Endothelial cell (in vitro differentiated cells): ENCODE measurements at places on chromosomes 5 and 9.

DNA sequence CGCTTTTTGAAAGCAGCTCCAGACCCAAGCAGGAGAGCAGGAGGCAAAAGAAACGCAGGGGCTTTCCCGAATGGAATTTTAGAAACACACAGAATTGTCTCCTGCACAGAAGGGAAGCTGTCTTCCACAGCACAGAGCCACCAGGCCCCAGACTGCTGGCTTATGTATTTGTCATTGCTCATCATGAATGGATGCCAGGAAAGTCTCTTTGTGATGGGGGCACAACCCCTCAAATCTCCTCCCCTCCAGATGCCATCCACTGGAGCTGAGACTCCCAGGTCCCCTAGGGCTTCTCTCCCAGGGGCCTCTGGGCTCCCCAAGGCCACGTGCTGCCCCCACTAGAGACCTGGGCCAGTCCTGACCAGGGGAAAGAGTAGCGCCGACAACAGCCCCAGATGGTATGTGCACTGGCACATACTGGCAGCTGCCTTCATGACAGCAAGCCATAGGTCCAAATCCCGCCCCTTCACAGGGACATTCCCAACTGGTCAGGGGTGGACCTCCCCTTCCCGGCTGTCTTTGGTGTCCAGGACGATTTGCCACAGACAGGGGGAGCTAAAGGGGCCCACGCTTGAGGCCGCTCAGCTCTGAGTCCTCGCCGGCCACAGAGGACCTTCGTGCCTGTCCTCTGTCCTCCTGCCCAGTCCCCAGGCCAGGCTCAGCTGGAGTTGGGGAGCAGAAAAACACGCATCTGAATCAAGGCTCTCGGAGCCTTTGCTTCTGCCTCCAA is 127.8 kb downstream of the KCNIP1 start:
- DNase-seq: peak; percentile 68

GRCh38 chr9:8332331-8332650 is 532.7 kb upstream of the DMAC1 start:
- DNase-seq: no peak

DNA sequence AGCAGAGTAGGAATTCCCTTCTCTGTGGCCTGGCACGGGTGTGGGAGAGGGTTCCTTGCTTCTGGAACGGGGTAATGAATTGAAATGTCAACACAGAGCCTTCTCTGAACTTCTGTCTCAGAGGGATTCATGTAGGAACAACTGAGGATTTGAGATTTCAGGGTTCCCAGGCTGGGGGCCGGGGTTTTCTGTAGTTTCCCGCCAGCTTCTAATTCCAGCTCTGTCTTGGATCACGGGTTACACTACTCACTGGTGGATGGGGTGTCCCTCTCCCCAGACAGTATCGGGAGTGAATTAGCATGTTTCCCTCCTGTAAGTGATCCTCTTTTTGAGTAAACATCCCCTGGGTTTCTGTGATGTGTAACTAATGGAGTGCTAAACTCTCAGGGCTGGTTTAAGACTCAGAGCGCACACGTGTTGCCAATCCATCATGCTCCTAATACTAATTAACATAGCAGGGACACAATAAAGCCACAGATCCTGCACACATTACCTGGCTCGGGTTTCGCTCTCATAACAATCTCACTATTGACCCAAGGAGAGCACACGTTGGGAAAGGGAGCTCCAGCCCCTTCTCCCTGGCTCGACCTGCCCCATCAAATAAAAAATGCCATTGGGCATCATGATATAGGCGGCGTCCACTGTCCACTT is 18.1 kb upstream of the DMRT2 start:
- DNase-seq: no peak

DNA sequence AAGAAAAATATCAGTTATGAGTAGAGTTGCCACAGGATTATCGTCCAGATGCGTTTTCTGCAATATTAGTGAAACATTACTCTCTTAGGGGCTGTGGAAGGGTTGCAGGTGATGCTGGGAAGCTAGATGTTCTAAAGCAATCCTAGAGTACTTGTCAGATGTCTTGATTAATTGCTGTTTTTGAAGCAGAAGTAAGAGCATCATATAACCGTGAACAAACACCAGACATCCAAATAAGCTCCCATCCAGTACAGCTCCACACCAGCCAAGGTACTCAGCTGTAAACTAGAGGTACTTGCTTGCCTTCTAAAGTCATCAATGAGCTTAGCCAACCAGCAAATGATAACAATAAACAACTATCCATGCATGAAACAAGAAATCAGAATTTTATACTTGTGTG is 131.1 kb downstream of the ST8SIA4 start:
- DNase-seq: no peak

- no peak for DNase-seq
Measured at GRCh38 chr5:51172903-51173626, 210.2 kb upstream of the ISL1 start.

- DNase-seq: no peak
Measured at GRCh38 chr9:99820685-99821395, 845 bp upstream of the NR4A3 start.

DNA sequence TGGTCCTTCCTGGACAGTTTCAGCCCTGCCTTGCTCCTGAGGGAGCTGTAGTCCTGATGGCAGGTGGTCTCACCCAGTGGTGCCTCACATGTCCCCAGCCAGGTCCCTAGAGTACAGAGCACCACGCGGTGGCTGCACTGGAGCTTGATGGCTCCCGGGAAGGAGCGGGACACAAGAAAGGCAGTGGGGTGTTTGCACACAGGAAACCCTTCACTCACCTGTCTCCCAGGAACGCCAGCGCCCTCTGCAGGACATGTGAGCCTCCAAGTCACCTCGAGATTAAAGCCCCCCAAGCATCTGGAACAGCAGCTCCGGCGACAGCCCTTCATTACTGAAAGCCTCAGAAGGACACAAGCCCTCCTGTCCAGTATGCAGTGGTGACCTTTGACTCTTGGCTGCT is 19.9 kb upstream of the TMEM250 start:
- DNase-seq: peak; percentile 54

DNA sequence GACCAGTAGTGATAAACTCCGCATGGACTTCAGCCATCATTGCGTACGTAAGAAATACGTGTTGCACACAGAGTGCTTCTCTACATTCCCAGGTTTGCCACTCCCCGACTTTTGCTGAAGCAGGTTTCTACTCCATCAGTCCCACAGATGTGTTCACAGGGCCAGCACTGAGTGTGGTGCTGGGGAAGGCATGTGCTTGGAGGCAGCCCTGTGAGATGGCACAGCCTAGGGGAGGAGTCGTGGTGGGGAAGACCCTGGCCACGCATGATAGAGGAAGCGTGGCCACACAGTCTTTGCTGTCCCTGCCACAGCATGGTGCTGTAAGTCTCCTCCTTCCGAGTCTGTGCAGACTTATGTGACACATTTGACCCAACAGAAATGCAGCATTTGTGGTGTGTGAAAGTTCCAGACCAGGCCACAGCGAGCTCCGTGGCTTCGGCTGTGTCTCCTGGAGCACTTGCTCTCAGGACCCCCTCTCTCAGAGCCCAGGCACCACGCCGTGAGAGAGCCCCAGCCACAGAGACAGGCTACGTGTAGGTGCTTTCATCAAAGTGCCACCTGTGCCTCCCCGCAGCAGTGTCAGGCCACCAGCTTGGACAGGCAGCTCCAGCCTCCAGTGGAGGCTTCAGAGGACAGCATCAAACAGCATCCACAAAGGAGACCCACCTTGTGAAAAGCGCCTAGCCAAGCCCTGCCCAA is 197.8 kb downstream of the AUH start:
- no peak for DNase-seq

- DNase-seq: no peak
Measured at GRCh38 chr5:127006744-127007143, 23.6 kb downstream of the MARCHF3 start.

DNA sequence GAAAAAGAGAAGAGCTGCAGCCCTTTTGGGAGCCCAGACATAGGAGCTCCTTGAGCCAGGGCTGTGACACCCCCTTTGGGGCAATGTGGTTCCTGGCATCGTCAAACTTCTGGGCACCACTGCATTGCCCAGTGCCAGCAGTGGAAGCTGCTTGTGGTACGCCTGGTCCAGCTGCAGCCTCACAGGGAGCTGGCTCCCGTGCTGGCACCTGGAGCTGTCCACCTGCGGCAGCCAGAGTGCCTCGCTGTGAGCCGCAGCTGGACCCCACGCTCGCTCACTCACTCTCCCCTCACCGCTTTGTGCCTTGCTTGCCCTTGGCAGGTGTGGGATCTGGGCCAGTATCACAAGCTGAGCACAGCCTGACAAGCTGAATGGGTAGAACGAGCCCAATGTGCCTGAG is 1150.8 kb upstream of the CDH6 start:
- DNase-seq: no peak

GRCh38 chr9:93864840-93865239 is 90.3 kb downstream of the BARX1 start:
- DNase-seq: no peak

DNA sequence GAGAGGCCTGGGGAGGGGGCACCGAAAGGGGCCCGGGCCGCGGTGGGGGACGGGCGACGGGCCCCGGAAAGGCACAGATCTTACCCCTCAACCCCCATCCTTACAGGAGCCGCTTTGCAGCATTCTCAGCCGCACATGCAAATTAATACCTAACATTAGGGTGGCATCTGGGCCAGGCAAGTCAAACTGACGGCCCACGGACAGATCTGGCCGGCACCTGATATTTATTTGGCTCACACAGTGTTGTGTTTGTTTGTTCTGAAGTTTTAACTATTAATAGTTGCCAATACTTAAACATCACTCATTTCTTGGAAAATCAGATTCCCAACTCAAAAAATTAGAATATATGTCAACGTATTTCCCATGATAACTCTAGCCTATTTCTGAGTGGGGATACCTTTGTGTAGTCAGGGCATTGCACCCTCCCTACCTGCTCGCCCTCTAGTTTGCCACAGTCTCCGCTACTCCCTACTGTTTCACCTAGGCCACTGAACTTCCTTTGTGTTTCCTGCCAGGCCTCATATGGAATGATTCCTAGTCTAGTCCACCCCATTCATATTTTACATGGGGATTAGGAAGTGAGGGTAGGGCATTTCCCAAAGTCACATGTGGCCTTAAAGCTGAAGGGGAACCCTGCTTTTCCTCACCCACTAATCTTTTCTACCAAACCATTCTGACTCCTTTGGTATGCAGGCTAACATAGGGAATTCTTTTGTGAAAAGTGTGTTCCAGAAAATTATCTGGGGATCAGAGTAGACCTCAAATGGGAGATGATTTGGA is 71.9 kb upstream of the LARP1 start:
- no peak for DNase-seq

DNA sequence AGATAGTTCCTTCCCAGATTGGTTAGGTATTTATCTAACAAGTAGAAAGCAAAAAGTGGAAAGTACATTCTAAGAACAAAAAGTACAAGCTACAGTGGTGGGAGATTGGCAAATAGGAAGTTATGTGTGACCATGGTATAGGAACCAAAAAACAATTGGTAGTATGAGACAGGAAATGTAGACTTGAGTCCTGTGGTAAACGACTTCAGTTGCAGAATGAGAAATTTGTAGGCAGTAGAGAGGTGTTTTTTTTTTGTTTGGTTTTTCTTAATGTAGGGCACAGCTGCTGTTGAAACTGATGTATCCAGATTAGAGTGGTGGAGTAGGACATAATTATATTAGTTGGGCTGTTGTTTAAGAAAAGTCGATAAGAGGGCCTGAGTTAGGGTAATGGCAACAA is 72.0 kb downstream of the CCNH start:
- DNase-seq: no peak

DNA sequence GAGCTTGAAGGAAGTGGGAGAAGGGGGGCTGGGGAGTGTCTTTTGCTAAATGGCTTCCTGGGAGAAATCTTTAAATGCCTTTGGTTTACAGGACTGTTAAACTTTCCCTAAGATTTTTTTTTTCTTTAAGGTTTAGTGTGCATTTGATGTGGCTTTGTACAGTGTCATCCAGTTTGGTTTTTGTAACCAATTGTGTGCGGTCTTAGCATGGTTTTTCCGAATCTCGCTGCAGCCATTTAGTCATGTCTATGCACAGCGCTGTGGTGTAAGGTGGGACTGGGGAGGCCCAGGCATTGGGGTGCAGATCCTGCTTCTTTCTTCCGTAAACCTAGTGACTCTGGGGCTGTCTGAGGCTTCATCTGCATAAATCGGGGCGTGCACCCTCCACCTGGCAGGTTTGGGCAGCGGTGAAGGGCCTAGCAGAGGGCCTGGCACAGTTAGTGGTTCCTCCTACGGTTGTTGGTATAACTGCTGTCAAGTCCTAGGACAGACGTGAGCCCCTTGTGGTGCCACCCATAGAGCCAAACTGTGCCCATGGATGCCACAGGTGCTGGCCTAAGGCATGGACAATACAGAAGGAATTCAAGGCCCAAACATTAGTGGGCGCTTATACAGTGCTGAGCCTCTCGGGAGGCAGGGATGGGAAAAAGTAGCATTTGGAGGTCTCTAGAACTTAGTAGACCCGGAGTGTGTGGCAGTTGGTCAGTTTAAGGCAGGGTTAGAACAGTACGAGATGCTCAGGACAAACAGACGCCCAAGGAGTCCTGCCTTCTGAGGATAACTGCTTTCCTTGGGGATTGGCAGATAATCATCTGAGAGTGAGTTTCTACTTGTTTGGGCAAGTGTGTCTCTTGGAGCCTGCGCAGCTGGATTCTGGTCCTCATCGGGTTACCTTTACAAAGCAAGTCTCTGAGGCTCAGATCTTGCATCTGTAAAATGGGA is 1.5 kb downstream of the PRRC2B start:
- DNase-seq: no peak

DNA sequence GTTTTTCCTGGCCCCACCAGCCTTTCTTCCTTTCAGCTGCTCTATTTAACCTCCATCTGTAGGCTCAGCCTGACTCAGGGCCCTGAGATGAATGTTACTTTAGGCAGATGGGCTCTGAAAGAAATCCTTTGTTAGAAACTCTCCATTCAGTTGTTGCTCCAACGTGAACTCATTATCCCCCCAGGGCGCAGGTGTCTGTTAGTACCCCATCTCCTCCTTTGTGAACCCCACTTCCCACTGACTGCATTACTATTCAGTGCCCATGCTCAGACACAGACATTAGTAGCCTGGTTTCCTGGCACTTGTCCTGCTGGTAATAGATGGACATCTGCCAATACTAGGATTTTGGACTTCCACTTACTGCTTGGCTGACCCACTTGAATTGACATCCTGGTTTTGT is 1271.6 kb downstream of the PTPRD start:
- DNase-seq: no peak

GRCh38 chr5:133847886-133848285 is 120.5 kb downstream of the C5orf15 start:
- DNase-seq: no peak

DNA sequence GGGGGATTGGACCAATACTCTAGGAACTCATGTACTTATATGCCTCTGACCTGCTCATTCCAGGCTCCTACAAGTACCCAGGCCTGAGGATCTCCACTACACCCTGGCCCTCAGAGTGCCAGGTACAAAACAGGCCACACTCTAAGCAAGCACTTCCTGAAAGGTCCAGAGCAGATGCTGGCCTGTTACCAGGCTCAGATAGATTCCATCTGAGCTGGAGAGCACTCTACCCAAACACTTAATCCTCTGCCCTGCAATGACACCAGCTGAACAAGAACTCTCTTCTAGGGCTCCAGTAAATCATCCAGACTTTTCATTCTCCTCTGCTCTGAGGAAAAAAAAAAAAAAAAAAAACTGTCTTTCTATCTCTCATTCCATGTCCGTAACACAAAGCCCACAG is 2.9 kb downstream of the P4HA2 start:
- DNase-seq: no peak
